Stimulated activated CD8-positive, alpha-beta memory T cell treated with anti-CD3 and anti-CD28 coated beads, Interleukin-4, amount 100 ng/mL, for 1 hour (primary cell): ENCODE measurements at places on chromosomes 11 and 22.

DNA sequence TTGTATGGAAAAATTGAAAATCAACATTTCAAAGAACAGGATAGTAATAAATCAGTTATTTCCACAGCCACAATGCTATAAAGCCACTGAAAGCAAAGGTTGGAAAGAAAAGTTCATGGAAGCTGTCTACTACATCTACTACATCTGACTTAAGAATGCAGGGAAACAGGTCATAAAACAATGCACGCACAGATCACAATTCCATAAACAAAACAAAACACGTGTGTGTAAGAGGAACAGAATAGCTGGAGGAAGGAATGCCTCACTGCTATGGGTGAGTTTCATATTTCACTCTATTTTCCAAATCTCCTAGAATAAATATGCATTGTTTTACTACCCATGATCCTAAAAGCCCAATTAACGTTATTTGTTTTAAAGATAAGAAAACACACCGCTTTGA lies 66.3 kb downstream of the NCAPD3 start:
- no peak for DNase-seq

- no peak for DNase-seq
Observed at GRCh38 chr22:27213766-27214581, 556.6 kb downstream of the MIAT start.

GRCh38 chr22:30830907-30831306 lies 136.2 kb downstream of the OSBP2 start:
- no peak for DNase-seq

- DNase-seq = no peak
Observed at GRCh38 chr11:57403802-57404147, 13.3 kb upstream of the PRG2 start.

GRCh38 chr11:11626128-11626527 lies 4.3 kb upstream of the GALNT18 start:
- no peak for DNase-seq

DNA sequence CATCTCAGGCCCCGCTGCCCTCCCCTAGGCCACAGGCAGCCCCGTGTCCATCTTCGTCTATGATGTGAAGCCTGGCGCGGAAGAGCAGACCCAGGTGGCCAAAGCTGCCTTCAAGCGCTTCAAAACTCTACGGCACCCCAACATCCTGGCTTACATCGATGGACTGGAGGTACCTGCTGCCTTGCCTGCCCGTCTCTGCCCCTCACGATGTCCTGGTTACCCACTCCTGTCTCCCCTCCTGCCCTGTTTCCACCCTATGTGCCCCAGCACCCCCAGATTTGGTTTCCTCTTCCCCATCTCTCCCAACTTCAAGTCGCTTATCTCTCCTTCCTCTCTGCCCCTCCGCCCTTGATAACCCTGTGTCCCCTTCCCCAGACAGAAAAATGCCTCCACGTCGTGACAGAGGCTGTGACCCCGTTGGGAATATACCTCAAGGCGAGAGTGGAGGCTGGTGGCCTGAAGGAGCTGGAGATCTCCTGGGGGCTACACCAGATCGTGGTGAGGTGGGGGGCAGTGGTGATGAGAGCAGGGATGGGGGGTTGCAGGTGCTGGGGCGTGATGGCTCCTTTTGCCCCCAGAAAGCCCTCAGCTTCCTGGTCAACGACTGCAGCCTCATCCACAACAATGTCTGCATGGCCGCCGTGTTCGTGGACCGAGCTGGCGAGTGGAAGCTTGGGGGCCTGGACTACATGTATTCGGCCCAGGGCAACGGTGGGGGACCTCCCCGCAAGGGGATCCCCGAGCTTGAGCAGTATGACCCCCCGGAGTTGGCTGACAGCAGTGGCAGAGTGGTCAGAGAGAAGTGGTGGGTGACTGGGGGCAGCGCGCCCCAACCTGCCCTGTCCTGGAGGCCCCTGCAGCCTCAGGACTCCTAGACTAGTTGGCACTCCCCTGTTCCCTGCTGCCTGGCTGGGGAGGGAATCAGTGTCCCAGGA lies 930 bp downstream of the SCYL1 start:
- DNase-seq = no peak

- no peak for DNase-seq
Observed at GRCh38 chr11:94866231-94866822, 98.2 kb downstream of the AMOTL1 start.

GRCh38 chr11:57410287-57410686 lies 16.6 kb downstream of the SLC43A3 start:
- DNase-seq = no peak

GRCh38 chr11:46002189-46002588 lies 79.7 kb downstream of the LARGE2 start:
- DNase-seq = no peak

- DNase-seq = no peak
Observed at GRCh38 chr11:133745791-133746190, 99.5 kb downstream of the SPATA19 start.

DNA sequence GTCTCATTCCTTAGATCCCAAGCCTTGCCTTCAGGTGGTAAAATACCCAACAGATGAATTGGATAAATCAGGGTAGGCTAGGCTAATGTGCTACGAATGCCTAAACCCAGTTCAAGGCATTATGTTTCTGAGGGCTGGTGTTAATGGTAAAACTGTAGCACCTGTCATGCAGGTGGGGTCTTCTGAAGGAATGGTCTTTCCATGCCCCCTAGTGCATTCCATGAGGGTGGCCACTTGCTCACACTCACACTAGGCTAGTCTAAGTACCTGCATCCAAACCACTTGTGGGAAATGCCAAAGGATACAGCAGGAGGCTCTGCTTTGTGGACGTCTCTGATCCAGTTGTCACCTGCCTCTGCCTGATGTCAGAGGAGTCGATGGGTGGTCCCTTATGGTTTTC lies 24.2 kb upstream of the UCP3 start:
- no peak for DNase-seq

GRCh38 chr11:69620683-69621290 lies 20.2 kb upstream of the CCND1 start:
- no peak for DNase-seq

DNA sequence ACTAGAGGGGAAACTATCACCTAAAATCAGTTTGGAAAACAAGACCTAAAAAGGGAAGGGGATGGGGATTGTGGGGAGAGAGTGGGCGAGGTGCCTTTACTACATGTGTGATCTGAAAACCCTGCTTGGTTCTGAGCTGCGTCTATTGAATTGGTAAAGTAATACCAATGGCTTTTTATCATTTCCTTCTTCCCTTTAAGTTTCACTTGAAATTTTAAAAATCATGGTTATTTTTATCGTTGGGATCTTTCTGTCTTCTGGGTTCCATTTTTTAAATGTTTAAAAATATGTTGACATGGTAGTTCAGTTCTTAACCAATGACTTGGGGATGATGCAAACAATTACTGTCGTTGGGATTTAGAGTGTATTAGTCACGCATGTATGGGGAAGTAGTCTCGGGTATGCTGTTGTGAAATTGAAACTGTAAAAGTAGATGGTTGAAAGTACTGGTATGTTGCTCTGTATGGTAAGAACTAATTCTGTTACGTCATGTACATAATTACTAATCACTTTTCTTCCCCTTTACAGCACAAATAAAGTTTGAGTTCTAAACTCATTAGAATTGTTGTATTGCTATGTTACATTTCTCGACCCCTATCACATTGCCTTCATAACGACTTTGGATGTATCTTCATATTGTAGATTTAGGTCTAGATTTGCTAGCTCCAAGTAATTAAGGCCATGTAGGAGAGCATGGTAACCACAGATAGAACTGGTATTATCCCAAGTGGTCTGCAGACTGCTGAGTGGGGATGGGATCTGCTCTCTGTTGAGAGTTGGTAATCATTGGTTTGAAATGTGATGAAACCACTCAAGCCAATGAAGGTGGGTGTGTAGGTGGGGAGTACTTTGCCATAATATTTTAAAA lies 3.6 kb downstream of the NEAT1 start:
- no peak for DNase-seq

GRCh38 chr11:113189909-113190667 lies 124.3 kb upstream of the TTC12 start:
- DNase-seq = no peak

DNA sequence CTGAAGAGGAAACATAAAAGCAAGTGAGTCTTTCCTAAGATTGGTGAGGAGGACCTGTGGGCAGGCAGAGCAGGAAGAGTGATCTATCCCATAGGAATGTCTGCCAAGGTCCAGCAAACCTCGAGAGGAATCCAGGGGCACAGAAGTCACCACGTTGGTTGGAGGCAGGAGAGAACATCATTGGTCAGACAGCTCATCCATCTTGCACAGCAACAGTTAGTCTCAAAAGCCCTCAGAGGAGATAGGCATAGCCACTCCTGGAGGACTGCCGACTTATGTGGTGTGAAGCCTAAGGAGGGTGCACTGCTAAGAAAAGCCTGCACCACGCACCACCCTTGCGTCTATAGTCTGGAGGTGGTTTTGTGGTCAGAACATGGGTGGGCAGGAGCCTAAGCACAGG lies 109.1 kb downstream of the RASSF10 start:
- no peak for DNase-seq

DNA sequence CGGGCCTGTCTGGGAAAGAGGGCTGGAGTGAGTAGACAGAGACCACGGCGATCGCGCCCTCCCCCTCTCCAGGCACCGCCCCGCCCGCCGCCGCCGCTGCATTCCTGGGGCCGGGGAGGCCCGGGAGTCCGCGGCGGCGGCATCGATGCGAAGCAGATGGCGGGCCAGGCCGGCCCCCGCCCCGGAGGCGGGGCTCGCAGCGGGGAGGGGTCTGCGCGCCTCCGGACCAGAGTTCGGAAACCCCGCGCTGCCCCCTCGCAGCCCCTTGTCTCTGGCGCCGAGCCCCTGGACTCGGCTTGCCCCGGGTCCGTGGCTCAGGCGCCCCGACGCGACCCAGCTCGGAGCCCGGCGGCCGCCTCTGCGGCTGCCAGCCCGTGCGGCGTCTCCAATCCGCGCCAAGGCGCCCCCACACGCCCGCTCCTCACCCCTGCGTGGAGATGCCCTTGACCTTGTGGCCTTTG lies 1.3 kb downstream of the SCARF2 start:
- DNase-seq = no peak
